NCI-H1092 (cell line): ENCODE measurements at places on chromosomes 5 and 9.
A peak's percentile ranks its signal among the peaks of the same experiment; 100 is the strongest.

DNA sequence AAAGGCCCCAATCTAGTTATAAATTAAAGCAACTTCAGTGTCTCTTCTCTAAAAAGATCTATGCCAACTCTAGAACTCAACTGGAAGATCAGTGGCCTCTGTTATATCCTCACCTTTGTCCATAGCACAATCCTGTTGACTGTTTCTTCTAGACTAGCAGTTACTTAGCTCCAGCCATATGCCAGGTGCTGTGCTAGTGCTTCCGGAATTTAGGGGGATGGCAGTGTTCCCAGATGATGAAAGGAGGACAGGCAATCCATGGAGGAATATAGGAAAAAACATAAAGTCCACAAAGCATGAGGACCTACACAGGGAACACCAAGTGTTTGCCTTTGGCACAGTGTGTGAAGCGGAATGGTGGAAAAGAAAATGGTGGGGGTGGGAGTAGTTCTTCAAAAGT lies 214.3 kb downstream of the MAPKAP1 start:
- DNase-seq, result peak; percentile 64

DNA sequence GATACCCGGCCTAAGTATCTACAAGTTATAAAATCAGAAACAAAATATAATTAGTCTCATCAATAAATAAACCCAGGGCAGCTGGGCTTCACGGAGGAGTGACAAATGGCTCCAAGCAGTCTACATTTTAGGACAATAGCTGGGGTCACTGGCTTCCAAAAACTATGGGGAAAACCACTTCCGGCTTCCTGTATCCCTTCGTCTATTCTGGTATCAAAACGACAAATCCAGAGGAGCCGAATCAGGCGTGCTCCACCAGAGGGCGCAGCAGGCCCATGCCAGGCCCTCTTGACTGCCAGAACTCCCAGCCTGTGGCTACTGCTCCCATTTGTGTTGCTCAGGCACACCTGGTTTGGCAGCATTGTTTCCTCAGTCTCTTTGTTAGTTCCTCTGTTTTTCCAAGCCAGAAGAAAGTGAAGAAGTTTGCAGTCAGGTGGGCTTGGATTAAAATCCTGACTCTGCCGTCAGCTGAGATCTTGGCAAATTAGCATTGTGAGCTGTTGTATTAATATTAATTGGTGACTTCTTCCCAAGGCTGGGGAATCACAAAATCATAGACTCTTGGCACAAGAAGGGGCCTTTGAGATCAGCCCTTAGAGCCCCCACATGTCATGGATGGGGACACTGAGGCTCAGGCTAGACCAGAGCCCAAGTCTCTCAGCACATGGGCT lies 11.6 kb upstream of the RAB14 start:
- peak; percentile 80 for DNase-seq

DNA sequence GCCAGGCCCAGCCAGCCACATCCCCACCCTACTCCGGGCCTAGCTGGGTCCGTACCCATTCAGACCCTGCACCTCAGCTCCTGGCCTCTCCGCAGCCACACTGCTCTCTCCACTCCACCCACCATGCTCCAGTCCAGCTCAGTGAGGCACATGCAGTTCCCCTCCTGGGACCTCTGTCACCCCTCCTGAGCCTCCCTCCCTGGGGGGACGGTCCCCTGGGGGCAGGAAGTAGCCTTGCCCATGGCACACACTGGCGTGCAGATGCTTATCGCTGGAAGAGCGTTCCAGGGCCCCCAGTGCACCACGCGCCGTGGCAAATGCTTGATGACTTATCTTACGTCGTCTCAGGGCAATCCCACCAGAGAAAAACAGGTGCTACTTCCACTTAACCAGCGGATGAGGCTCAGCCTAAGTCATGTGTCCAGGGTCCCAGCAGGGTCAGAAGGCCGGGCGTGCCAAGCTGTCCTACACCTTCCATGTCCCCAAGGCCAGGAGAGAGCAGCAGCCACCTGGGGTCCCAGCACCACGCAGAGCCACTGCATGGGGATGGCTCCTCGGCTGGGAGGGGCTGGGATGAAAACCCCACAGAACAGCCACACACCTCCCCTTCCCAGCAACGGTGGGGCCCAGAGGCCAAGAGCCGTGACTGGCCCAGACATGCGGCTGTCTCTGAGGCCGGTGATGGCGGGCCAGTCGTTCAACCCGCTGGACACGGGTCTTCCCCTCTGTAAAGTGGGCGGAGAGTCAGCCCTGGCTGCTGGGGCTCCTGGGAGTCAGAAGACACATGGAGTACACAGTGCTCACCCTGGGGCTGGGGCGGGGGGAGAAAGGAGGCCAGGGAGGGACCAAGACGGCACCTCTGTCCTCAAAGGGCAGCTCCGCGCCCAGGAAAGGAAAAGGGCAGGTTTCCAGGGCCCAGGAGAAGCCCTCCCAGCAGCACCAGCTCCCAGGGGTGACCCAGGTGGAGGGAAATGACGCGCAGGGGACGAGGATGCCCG lies 2.6 kb upstream of the CCDC187 start:
- no peak for DNase-seq

- DNase-seq, result no peak
Observed at GRCh38 chr5:93746406-93747056, 5.1 kb upstream of the POU5F2 start.

DNA sequence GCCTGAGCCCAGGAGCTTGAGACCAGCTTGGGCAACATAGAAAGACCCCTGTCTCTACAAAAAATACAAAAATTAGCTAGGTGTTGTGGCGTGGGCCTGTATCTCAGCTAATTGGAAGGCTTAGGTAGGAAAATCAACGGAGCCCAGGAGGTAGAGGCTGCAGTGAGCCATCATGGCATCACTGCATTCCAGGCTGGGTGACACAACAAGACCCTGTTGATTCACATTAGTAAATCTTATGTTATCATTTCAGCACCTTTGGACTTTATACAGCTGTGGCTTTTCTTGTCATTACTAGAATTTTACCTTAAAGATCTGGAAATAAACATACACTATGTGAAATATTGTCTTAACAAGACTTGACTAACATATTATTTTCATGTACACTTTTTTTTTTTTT lies 185.0 kb downstream of the ZNF608 start:
- DNase-seq, result no peak

- no peak for DNase-seq
Observed at GRCh38 chr5:82738681-82739269, 338.4 kb downstream of the TMEM167A start.

- DNase-seq, result no peak
Observed at GRCh38 chr5:619444-619843, 7.3 kb downstream of the CEP72 start.

DNA sequence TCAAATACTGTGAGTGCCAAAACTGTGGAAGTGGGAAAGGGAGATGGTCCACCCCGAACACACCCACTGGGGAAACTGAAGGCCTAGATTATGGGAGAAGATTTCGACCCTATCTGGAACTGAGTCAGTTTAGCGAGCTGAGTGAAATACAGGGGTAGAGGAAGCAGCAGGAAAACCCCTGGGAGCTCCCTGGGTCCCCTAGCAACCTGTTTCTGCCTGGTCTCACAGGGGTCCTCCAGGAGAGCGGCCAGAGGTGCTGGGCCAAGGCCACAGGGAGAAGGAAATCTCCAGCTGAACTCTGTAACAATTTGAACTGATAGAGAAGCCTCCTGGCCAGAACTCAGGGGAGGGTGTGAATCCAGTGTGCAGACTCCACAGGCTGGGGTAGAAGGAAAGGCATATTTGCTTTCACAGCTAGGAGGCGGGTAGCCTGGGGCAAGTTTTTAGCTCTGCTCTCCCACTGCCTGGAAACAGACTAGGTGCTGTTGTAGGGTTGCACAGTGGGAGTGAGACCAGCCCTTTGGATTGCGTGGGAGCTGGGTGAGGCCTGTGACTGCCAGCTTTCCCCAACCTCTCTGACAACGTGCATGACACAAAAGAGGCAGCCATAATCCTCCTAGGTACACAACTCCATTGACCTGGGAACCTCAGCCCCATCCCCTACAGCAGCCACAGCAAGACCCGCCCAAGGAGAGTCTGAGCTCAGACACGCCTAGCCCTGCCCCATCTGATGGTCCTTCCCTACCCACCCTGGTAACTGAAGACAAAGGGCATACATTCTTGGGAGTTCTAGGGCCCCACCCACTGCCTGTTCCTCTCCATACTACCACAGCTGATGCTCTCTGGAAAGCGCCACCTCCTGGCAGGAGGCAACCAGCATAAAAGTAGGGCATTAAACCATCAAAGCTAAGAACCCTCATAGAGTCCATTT lies 78.8 kb upstream of the GPBP1 start:
- no peak for DNase-seq

- no peak for DNase-seq
Observed at GRCh38 chr9:133132174-133132573, 11.1 kb upstream of the RALGDS start.

DNA sequence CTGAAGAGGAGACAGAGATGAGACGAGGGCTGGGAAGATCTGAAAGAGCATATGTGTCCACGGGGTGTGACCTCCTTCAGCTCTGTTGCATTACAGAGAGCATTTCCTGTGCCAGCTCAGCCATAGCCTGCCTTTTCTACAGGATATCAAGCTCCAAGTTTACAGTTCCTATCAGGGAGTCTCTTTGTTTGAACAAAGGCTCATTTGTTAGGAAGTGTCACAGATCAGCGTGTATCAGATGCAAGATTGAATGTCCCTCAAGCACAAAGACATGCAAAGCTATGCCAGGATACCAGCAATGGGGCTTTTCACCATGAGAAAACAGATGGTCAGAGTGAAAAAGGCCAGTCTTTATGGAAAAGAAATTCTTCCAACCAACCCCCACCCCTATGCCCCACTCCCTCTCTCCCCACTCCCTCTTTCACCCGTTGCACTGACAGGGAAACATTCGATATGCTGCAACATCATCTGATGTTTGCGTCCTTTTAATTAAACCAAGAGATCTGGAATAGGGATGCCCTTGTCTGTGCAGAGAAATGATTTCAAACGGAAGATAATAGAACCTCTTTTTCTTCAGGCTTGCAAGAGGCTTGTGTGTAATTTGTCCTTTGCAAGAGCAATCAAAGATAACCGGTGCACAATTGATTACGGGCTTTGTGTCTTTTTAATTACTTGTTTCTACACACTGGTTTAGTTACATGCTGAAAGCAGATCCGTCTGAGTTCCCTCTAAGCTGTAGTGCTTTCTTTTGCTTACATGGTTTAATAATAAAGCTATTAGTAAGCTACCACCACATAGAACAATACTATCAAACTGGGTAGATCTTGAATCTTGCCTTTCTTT lies 263.1 kb upstream of the RGMB start:
- no peak for DNase-seq

DNA sequence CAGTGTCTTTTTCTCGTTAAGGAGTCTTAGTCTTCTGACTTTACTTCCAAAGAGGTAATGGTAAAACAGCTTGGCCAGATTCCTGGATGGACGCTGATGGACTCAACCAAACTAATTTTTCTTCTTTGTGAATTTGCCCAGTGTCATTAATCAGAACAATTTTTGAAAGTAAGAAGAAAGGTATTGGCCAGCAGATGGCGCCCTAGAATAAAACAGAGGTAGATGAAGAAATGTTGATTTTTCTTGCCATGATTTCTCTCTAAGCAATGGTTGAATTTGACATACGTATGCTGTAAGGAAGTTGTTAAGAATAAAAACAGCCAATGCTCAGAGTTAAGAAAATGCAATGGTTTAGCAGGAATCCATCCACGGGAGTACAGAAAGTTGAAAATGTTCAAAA lies 500.0 kb downstream of the DIRAS2 start:
- DNase-seq, result peak; percentile 81

DNA sequence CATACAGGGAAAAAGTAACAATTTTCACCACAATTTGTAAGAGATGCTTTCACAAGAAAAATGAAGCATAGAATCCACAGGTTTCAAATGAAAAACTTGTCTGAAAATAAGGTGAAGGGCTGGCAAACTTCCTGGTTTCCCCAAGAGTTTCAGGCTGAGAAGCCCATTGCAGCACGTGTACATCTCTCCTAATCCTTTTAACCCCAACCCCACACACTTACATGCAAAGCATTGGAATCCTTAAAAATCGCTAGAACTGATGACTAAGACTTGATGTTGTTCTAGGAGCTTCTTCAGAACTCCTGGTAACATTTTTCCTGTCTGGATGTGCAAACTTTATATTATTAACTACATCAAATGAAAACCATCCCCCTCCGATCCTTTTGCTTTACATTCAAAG lies 317.8 kb upstream of the RGMB start:
- no peak for DNase-seq

- DNase-seq, result no peak
Observed at GRCh38 chr5:110506378-110506777, 220.1 kb downstream of the TMEM232 start.

GRCh38 chr5:93883459-93883858 lies 142.1 kb upstream of the POU5F2 start:
- DNase-seq, result no peak

DNA sequence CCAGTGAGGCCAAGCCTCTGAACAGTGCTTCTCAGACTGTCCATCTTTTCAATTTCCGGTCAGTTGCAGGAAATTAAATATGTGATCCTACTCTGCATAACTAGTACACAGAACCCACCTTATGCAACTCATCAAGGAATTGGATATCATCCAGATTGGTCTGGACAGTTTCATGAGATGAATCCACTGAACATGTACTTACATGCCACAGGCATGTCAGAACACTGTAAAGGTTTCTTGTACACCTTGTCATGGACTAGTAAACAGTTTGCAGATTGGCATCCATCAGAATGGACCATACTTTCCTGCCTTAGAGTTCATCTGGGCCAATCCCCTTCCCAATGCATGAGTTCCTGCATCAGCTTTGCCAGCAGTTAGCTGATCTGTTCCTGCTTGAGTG lies 30.4 kb downstream of the GARNL3 start:
- no peak for DNase-seq

- no peak for DNase-seq
Observed at GRCh38 chr9:122031776-122032175, 61.3 kb downstream of the TTLL11 start.

- DNase-seq, result no peak
Observed at GRCh38 chr9:87259543-87260518, 237.8 kb upstream of the DAPK1 start.

DNA sequence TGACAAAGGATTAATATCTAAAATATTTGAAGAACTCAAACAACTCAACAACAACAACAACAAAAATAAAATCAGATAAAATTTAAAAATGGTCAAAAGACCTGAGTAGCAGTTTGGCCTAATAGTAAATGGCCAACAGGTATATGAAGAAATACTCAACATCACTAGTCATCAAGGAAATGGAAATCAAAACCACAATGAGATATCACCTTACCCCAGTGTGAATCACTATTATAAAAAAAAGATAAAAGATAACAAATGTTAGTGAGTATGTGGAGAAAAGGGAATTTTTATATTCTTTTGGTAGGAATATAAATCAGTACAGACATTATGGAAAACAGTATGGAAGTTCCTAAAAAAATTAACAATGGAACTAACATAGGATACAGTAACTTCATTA lies 247.9 kb upstream of the TRPC7 start:
- DNase-seq, result no peak

GRCh38 chr5:178589180-178590140 lies 733 bp downstream of the COL23A1 start:
- no peak for DNase-seq

GRCh38 chr5:74717596-74717995 lies 32.6 kb downstream of the HEXB start:
- peak; percentile 6 for DNase-seq

GRCh38 chr5:124650951-124651662 lies 95.3 kb downstream of the ZNF608 start:
- DNase-seq, result no peak

- no peak for DNase-seq
Observed at GRCh38 chr9:81632599-81632998, 56.7 kb downstream of the TLE1 start.
